LoVo (cell line): ENCODE measurements at places on chromosomes 16 and 17.

DNA sequence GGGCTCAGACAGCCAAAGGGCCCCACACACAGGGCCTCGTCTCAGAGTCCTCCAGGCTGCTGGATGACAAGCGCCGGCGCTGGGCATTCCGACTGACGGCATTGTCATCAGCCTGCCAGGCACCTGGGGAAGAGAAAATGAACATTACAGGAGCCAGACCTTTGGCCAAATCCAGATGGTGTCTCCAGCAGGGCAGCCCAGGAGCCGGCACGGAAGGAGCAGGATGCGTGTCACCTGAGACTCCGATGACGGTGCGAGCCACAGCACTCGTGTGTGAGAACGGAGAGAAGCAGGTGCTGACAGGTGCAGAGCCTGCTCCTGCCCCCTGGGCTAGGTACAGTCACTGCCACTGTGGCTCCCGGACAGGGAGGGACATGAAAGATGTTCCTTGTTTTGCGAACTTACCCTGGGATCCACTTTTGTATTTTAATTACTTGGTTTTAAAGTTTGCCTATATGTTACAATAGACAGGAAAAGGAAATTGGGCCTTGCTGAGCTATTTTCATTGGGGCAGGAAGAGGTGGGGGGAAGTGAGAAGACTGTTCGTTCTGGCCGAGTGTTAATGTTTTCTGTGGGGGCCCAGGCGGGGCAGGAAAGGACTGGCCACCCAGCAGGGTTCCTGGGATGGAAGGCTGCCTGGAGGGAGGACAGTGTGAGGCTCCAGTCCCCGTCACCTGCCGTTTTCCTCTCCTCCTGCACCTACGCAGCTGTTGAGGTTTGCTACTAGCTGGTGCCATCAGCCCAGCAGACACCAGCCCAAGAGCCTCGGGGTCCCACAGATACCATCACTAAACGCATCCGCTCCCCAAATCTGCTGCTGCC is 4.4 kb upstream of the FOXJ1 start:
- DNase-seq, result no peak

DNA sequence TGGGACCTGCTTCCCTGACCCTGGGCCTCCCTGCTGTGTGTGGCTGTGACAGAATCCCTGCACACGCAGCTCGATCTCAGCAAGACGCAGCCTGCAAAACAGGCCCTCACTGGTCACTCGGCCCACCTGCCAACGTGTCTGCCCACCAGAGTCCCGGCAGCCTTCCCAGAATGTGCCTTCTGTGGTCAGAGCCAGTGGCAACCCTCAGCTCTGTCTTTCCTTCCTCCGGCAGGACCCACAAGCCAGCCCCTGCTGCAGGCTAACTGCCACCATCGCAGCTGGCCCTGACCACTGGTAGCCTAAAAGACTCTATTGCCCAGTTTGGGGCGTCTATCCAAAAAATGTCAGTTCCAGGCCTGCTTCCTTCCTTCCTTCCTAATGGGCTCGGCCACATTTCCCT is 83.2 kb downstream of the LITAF start:
- no peak for DNase-seq

- peak; percentile 67 for DNase-seq
Measured at GRCh38 chr16:56932721-56933619, 1.0 kb downstream of the HERPUD1 start.

- peak; percentile 12 for DNase-seq
Measured at GRCh38 chr17:51640108-51640622, 379.8 kb downstream of the UTP18 start.

DNA sequence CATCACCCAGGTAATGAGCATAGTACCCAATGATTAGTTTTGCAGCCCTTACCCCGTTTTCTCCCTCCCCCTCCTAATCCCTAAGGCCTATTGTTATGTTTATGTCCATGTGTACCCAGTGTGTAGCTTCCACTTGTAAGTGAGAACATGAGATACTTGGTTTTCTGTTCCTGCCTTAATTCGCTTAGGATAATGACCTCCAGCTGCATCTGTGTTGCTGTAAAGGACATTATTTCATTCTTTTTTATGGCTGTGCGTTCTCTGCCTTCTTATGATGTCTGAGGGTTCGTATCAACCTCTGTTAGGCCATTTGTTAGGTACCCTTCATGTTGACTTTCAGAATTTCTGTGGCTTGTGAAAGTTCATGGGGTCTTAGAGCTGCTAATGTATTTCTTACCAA is 31.0 kb downstream of the CTCF start:
- no peak for DNase-seq

DNA sequence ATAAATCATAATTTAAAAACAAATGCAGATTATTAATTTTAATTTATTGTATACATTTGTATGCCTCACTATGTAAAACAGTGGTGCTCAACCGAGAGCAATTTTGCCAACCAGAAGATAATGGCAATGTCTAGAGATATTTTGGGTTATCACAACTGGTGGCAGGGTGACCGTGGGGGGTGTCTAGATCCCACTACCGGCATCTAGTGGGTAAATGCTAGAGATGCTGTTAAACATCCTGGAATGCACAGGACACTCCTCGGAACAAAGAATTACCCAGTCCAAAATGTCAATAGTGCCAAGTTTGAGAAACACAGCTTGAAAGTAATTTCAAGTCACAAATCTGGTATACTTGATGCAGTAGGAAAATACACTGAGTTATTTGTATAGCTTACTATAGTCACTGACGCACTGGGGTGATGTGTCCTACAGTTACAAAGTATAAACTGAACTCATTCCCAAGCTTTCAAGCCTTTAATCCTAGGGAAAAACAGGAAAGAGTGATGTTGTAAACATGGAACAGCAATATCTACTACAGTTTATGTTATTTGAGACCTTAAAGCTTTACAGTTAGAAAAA is 133.5 kb downstream of the BRIP1 start:
- DNase-seq, result no peak

DNA sequence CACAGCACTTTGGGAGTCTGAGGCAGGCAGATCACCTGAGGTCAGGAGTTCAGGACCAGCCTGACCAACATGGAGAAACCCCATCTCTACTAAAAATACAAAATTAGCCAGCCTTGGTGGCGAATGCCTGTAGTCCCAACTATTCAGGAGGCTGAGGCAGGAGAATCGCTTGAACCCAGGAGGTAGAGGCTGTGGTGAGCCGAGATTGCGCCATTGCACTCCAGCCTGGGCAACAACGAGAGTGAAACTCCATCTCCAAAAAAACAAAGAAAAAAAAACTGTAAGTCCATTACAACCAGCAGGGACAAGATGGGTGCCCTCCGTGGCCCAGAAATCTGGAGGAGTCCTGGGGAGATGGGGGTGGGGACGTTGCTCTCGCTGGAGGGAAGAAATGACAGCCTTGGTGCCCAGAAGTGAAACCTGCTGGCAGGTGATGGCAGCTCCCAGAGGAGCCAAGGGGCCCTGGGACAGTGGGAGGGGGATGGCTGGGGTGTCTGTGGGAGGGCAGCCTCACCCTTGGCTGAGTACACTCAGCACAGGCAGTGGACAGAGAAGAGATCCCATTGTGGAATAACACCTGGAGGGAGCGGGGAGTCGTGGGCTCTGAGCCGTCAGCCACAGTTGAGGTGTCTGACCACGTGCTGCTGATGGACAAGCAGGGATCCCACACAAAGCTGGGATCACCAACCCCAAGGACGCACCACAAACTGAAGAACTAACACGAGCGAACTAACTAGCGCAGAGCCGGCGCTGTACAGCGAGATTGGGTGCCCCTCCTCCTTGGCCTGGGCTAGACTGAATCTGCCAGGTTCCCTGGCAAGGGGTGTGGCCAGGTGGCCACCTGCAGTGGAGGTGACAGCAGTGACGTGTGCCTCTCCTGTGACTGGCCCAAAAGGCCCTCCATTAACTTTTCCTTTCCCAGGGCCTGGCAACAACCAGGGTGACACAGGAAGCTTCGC is 46.9 kb upstream of the BAHCC1 start:
- no peak for DNase-seq

DNA sequence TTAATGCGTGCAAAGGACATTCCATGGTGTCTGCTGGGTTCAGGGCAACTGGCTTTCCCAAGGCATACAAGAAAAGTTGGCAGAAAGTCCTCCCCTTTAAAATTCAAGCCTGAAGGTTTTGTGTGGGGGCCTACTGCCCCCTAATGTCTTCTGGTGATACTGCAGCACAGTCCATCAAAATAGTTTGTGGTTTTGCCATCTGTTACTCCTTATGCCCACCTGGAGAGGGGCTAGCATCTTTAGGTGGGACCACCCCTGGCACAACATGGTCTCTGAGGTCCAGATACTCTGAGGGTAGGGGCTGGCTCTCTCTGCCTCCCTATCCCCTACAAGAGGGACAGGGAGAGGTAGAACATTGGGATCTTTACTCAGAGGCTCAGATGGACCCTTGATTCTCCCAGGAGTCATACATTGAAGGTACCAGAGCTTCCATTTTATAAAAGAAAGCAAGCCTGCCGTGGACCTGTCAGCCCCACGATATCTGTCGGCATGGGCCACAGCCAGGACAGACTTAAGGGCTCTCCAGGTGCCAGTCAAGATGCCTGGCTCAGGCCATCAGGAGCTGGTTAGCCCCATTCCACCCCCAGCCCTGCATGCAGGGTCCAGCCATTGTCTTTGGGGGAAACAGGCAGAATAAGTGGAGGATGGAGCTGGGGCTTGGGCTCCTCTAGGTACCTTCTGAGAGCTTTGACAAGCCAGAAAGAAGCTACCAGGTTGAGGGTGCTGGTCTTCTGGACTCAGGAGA is 6.3 kb downstream of the ESRP2 start:
- peak; percentile 45 for DNase-seq

DNA sequence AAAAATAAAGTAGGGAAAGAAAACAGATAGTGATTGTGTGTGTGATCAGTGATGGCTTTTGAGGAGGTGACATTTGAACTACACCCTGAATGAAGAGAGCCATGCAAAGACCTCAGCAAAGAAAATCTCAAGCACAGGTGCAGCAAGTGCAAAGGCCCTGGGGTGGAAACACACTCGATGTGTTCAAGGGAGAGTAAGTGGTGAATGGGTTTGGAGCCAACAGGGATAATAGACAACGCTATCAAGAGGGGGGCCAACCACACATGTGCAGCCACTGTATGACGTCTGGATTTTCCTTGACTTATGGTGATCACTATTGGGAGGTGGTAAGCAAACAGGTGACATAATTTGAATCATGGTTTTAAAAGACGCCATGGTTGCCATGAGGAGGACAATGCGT is 564.2 kb downstream of the WWOX start:
- no peak for DNase-seq

DNA sequence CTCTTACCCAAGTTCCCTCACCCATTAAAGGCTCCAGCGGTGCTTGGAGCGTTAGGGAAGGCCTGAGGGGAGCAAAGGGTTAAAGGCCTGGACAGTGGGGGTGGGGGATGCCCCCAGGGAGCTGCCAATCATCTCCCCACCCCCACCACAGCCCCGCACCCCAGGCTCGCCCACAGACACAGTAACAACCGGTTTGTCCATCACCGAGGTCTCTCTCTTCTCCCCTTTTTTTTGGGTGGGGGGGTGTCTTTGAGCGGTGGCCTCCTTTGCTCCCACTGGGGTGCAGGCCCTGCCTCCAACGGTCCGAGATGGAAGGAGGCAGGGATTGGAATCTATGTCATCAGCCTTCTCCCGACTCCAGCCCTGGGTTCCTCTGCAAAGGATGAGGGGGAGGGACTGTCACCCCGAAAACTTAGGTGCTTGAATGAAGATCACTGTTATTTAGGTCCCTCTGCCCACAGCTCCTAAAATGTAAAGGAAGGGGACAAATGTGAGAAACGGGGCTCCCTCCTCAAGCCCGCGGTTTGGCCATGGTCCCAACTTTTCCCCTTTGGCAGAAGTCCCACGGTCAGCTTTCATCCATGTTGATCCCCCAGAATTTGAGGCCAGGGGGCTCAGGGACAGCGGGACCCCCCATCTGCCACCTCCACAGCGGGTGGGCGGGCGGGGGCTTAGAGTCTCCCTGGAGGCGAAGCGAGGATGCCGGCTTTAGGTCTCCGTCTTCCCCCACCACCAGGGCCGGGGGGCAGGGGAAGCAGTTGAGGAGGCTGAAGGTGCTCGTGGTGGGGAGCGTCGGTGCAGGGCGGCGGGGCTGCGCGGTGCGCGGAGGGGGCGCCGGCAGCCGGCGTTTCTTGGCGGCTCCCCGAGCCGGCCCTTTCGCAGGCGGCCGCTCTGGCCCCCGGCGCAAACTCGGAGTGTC is 1.7 kb downstream of the EPOP start:
- DNase-seq, result no peak

DNA sequence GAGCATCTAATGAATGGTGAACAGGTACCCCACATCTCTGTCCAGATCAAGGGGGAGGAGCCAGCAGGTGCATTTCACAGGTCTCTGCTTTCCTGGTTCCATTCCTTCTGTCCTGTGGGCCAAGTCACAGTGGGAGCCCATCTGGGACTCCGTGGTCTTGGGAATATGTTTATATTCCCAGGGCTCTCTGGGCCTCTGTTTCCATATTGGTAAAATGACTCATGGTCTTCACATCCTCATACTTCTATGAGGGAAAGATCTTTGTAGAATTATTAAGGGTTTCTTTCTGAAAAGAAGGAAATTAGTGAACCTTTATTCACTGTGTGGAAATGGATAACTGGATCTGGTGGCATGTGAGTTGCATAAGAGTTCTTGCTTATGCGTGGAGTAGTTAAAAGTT is 6.2 kb downstream of the MYOCD start:
- no peak for DNase-seq

DNA sequence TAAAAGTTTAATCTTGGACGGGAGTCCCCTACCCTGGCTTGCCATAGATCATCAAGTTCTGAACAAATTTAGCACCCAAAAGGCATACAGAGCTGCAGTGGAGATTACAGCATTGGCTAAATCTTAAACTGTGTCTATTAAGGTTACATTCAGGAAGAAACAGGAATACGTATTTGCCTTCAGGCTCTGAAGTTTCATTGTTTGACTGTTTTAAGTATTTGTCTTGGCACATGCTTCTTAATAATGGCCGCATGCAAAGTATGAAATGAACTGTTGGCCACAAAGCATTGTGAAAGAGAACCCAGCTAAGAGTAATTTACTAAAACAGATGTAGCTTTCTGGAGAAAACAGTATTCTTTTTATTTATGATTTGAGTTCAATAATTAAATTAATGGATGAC is 63.9 kb upstream of the CNEP1R1 start:
- no peak for DNase-seq

DNA sequence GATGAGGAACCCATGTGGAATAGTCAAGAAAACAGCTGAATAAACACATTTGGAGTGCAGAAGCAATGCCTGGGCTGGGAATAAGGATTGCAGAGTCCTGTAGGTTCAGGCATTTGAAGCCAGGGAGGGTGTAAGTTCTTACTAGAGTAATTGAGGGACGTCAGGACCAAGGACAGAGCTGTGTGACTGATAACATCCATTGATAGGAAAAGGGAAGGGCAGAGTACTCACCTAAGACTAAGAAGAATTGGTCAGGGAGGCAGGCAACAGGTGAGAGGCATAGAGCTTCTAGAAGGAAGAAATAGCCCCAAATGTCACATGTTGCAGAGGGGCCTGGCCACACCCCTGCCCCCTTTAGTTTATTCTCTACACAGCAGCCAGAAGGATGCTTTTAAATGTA is 79.8 kb upstream of the TMEM132E start:
- peak; percentile 17 for DNase-seq

GRCh38 chr16:57270221-57271062 is 14.0 kb downstream of the PLLP start:
- DNase-seq, result no peak
